ENCODE measurements at places on chromosomes 13 and 19.

GRCh38 chr13:101829484-101829883, 377.0 kb downstream of the ITGBL1 start:
- no peak for DNase-seq

DNA sequence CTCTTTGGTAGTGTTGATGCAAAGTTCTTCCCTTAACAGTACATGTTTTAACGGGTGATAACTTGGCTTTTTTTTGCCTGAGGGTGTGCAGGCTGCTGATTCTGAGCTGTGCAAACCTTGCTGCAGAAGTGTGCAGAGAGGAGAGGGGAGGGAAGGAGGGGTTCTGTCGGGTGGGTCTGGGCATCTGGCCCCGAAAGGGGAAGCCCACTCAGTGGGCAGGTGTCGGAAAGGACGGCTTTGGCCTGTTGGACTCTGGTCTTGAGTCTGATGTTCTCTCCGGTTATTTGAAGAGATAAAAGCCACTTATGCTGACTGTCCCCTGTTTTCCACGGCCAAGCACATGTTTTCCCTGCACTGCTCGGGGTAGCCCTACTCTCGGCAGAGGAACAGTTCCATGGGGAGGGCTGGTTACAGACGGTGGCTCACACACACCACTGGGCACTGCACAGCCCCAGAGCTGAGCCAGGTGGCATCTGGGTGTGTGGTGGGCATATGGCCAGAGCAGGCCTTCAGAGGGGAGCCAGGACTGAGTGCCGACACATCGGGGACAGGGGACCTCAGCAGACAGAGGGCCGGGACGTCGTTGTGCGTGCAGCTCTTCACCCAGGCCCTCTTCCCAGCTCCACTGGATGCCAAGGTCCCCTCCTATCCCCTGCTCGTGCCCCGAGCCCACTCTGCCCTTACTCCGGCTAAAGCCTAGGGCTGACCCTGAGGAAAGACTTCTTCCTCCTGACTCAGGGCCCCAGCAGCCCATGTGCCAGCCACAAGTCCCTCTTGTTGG, 93.2 kb downstream of the TEX29 start:
- no peak for DNase-seq

GRCh38 chr19:11658970-11659369, 61.7 kb downstream of the ZNF627 start:
- no peak for DNase-seq

- DNase-seq, result no peak
These were observed 110.7 kb upstream of the SPRY2 start for GRCh38 chr13:80451641-80452040.

DNA sequence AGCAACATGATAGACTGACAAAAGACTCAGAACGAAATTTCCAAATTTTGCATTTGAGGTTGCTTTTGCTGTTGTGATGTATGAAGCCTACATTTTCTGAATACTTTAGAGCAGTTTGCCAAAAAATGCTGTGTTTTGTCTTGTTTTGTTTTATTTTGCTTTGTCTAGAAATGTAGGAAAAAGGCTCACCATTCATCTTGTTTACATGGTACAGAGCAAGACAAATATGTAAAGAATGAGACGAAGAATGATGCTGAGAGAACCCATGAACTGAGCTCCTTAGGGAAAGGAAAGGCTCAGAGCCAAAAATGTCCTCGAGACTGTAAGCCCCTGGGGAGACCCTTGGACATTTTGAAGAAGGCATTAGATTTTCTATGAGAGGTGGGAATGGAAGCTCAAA, 6.8 kb upstream of the SPART start:
- DNase-seq, result no peak

DNA sequence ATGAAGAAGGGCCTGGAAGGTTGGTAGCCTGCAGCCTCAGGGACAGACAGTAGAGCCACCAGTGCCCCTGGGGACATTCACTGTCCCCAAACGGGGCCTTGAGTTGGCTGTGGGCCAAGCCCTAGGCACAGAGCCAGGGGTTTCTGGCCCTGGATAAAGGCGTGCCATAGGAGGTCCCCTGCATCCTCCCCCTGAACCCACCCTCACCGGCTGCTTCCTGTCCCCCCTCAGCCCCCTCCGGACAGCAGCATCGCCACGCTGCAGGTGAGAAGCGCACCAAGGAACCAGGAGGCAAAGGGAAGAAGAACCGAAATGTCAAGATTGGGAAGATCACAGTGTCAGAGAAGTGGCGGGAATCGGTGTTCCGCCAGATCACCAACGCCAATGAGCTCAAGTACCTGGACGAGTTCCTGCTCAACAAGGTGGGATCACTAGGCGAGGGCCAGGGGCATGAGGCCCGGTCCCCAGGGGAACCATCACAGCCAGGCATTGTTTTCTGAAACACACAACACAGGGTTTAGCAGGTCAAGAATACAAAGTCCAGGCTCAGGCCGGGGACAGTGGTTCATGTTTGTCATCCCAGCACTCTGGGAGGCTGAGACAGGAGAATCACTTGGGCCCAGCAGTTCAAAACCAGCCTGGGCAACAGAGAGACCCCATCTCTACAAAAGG, 14.6 kb upstream of the USE1 start:
- DNase-seq, result no peak

GRCh38 chr13:34376483-34376882, 558.5 kb downstream of the RFC3 start:
- DNase-seq, result no peak

DNA sequence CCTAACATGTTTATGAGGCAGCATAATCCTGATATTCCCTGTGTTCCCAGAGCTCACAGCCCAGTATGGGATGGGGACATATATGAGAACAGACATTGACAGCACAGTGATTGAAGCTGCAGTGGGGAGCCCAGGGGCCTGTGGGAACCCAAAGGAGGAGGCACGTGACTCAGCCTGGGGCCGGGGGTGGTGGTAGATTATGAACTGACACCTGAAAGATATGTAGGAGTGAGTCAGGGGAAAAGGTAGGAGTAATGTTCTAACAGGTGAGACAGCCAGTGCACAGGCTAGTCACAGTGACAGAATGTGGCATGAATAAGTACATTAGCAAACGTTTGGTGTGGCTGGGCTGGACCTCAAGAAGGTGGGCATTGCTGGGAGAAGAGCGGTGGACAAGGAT, 29.0 kb downstream of the CKM start:
- no peak for DNase-seq

DNA sequence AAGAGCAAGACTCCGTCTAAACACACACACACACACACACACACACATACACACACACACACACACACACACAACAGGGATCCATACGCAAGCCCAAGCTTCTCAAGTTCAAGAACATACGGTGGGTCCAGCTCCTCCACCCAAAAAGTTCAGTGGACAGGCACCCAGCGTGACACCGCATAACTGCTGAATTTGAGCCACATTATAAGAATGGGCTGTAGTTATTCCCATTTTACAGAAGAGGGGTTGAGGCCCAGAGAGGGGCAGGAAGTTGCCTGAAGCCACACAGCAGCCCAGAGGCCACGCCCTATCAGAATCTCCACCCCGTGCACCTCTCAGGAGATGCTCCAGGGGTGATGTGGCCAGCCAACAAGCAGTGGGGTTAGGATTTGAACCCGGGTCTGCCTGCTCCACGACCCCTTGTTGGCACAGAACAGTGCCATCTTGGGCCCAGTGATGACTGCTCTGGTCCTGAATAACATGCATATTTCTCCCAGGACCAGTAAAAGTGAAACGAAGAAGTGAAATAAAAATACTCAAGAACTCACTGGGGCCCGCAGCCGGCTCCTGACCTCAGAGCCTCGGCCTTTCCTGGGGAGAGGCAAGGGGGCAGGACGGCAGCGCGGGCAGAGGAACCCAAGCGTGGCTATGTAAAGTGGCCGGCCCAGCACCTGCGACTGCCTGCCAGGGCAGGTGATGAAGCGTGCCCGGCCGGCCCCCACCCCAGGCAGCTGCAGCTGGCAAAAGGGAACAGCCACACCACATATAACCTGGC, 61.9 kb downstream of the AP1M1 start:
- DNase-seq, result no peak

- no peak for DNase-seq
These were observed 859.3 kb upstream of the KLHL1 start for GRCh38 chr13:70967564-70967963.

DNA sequence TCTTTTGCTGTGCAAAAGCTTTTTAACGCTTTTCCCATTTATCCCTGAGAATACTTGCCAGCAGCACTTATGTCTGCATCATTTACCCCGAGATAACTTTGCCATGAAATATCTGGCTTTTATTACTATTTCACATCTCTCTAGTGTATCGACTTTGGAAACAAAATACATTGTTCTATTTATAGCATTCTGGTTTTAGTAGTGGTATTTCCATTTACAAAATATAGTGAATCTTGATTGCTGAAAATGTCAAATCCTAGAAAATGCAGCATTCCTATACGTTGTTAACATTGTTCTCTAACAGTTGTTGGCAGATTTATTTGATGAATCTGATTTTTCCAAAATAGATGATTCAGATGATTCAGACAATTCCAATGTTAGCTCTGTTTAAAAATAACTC, 189.3 kb upstream of the SPRY2 start:
- DNase-seq, result no peak

GRCh38 chr19:46928951-46929350, 68.2 kb downstream of the ARHGAP35 start:
- no peak for DNase-seq

DNA sequence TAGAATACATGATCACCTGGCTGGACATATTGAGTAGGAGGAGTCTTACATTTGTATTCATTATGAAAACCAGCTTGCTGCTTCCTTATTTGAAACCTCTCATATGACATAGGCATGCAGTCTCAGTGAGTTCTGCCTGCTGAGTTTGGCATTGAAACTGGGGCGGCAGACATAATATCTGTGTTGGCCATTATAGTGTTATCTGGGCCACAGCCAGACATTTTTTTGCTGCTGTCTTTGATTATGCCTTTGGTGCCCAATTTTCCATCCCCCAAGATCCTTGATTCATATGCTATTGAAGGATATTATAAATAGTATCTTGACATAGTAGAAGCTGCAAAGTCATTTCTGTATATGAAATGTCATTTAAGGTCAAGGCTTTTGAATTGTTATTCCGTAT, 15.8 kb downstream of the FREM2 start:
- no peak for DNase-seq

DNA sequence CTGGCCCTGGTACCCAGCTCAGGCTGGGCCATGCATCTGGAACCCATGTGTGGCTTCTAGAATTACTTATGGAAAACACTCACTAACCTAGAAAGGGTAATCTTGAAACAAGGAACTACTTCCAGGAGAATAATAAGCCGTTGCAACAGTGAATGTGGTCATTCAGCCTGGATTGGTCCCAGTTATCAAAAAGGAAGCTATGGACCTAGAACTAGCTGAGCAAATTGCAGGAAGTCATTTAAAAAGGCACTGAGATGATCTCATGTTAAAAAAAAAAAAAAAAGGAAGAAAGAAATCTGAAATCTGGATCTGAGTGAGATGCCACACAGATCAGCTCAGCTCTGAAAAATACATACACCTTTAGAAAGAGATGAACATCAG, 59.6 kb downstream of the DCT start:
- no peak for DNase-seq

DNA sequence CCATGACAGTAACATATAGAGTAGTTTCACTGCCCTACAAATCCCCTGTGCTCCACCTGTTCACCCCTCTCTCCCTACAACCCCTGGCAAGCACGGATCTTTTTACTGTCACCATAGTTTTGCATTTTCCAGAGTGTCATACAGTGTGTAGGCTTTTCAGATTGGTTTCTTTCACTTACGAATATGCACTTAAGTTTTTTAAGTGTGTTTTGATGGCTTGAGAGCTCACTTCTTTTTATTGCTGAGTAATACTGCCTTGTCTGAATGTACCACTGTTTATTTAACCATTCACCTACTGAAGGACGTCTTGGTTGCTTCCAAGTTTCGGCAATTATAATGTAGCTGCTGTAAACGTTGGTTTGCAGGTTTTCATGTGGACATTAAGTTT, 175.1 kb downstream of the ITGBL1 start:
- no peak for DNase-seq

- no peak for DNase-seq
These were observed 319.8 kb downstream of the FOXO1 start for GRCh38 chr13:40346592-40346991.

DNA sequence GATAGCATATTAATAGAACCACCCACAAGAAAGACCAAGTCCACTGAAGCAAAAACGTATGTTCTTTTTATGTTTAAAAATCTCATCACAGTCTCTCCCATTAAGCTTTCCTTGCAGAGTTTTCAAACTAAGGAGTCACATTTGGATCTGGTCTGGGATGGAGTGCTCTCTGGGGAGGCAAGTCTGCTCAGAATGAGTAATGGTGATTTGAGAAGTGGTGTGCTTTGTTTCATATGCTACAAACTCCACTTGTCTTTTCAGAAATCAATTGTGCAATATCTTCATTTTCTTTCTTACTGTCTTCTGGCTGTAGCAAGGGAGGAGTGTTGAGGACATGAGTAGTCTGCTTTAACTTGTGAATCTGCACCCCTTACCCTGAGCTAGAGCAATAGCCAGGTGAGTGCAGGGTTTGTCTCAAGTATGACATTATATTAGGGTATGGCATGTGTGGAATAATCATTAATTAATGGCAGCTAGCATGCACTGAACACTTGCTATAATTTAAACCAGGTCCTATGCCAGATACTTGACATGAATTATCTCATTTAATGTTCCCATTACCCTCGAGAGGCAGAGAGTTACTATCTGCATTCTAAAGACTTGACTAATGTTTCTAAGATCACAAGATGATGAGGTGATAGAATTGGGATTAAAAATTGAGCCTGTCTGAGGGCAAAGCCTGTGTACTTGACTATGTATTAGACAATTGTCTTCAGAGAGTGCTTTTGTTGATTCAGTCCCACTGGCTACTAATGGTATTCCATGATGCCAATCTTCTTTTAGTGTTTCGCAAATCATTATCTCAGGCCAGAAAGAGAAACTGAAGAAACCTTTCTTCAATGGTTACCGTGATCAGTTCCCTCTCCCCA, 171.8 kb downstream of the GPC6 start:
- DNase-seq, result no peak

DNA sequence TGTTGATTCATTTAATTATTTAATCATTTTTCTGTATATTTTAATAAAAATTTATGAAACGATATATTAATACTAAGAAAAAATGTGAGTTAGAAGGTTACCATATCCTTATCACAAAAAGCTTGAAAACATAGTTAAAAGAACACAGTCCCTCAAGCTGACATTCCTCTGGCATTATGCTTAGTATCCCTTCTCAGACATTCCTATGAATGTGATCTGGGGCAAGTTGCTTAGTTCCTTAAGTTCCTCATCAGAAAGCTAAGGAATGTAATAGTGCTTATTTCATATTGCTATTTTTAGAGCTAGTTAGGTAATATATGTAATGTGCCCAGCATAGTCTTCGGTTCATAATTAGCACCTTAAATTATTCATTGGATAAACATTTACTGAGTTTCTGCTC, 122.8 kb downstream of the MTUS2 start:
- DNase-seq, result no peak

Measured in KG1 (cell line).